ENCODE measurements at places on chromosomes 5 and 9.
A peak's percentile ranks its signal among the peaks of the same experiment; 100 is the strongest.

DNA sequence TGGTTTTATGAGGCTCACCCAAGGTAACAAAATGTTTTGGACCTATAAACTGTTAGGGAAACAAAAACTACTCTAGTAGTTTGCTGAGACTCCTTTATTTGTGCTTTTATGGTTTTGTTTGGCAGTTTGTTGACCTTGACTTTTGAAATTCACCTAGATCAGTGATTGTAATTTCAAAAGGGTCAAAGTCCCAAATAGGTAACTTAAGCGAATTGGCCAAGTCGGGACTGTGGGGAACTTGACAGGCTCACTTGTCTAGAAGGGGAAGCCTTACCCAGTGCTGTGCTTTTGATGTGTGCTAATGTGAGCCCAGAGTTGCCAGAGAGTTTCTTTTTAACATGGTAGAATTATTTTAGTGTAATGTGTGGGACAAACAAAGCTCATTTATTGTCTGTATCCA is 87.2 kb upstream of the SGCD start:
- DNase-seq = no peak

GRCh38 chr9:87479801-87480201 is 17.9 kb upstream of the DAPK1 start:
- DNase-seq = no peak

DNA sequence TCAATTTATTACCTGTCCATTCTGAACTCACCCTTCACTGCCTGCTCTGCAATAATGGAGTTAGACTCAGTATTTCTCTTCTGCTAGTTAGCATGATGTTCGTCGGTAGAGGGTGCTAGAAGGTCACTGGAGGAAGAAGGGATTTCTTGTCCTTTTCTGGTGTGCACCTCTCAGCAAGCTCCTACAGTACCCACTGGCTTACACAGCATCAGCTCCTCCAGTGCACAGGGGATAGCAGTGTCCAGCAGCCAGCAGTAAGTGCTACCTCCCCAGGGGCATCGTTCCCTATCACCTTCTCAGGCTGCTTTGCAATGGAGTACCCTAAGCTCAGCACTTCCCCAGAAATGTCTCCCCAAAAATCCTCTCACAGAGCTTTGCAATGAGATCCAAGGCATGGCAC is 45.9 kb upstream of the APC start:
- peak; percentile 9 for DNase-seq

- DNase-seq = no peak
These were observed 36.3 kb downstream of the OLFM1 start for GRCh38 chr9:135123773-135124134.

- no peak for DNase-seq
These were observed 806 bp downstream of the ZNF474 start for GRCh38 chr5:122130152-122130551.

DNA sequence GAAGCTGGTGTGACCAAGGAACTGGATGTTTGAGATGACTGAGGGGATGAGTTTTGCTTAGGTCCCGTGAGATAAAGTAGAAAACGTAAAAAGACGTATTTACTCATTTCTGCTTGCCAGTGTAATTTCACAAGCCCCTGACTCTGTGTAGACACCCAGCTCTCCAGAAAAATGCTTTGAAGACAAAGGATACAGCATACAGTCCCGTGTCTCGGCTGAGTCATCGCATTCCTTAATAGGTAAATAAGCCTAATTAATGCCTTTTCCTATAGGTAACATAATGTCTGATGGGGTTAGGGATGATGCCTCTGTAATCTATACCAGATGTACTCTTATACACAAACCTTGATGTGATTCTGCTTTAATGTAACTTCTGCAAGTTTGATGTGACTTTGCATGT is 20.2 kb downstream of the S100Z start:
- no peak for DNase-seq

- no peak for DNase-seq
These were observed 87.3 kb downstream of the CDKN2A start for GRCh38 chr9:21906881-21907280.

DNA sequence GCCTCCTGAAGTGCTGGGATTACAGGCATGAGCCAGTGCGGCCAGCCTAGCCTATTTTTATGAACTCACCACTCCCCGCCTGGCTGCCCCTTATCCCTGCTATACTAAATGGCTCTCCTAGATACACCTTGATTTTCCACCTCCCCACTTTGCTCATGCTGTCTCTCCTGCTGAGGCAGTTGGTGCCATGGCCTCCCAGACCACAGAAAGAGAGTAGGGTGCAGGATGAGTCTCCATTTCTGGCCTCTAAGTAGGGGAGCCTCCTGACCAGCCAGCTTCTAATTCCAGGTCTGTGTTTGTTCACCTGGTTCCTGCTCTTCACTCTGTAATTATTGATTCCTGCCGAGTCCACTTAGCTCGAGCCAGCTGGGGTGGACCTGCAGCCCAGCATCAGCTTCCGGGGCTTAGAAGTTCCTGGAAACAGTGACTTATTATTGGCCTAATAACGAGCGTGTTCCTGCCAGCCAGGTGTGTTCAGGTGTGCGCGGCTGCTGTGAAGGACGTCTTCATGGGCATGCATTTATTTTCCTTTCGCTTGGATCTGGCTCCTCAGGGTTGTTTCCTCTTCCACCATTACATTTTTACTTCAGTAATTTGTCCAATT is 34.0 kb downstream of the ZNF618 start:
- no peak for DNase-seq

Measured in stimulated activated CD4-positive, alpha-beta T cell treated with anti-CD3 and anti-CD28 coated beads, Interleukin-1b, Interleukin-23, amount 100 ng/mL, for 48 hours (primary cell).